ENCODE measurements at places on chromosomes 12 and 14.

DNA sequence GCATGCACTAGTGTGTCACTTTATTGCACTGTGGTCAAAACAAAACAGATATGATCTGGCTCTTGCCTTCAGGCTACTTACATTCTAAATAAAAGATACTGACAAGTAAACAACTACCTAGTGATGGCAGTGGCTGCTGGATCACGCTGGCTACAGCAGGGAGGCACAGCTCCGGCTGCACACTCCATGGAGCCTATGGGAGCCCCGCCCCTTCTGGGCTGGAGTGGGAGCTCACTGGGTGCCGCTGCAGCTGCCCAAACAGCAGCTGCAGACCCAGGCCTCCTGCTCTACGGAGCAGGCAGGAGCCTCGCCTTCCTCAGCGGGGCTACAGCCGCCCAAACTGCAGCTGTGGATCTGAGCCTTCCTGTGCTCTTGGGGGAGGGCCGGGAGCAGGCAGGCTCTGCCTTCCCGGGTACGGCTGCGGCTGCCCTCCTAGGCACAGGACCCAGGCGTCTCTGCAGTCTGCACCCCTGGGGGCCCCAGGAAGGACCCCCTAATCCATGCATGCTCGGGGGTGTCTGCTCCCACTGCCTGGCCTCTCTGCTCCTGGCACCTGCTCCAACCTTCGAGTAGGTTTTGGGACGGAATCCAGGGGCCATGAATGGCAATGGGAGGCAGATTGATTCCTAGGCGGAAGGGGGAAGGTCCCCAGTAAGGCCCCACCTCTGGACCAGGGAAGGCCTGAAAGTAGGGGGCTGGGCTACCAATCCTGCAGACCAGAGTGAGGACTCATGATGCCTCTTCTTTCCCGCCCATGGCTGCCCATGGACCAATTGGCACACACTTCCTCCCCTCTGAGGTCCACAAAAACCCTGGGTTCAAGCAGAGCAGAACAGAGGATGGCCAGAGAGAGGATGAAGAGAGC, 253.1 kb downstream of the ANO6 start:
- DNase-seq: no peak

- no peak for DNase-seq
These were observed 305.9 kb upstream of the G2E3 start for GRCh38 chr14:30252783-30253674.

- DNase-seq: peak; percentile 7
These were observed 644 bp upstream of the OS9 start for GRCh38 chr12:57693317-57693658.

GRCh38 chr14:77339407-77339806, 18.6 kb downstream of the GSTZ1 start:
- no peak for DNase-seq

DNA sequence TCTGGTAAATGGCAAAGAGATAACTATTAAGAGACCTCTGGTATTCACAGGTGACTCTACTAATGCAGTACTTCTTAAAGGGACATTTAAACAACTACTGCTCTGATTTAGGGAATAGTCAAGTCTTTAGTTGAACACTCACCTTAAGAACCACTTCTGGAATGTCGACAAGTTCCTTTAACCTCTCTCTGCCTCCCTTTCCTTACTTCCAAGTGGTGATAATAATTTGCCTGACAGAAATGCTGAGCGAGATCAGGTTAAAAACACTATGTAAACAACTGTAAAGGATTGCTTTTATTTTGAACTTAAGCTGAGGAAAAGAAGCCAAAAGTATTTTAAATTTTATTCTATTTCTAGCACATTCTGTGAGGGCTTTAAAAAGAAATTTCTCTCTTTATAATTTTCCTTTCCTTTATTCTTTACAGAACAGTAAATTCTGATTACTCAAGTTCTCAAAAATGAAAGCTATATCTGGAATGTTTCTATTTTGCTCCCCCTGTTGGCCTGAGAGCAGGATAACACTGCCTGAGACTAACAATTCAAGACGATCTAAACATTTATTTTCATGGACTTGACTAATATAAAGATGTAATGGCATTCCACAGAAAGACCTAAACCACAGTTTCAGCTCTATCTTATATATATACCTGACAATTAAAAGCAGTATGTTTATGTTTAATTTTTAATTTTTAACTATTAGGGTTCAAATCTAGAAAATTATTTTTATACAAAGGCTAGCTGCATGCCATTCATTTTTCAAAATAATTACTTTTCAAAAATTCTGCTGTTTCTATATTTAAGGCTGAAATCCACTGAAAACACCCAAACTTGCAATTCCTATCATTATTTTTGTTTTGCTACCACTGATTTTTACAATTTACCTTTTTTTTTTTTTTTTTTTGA, 29.2 kb downstream of the ZCCHC8 start:
- peak; percentile 49 for DNase-seq

GRCh38 chr14:52602131-52602530, 49.5 kb downstream of the GPR137C start:
- no peak for DNase-seq
